ENCODE measurements at places on chromosomes 6 and 20.

DNA sequence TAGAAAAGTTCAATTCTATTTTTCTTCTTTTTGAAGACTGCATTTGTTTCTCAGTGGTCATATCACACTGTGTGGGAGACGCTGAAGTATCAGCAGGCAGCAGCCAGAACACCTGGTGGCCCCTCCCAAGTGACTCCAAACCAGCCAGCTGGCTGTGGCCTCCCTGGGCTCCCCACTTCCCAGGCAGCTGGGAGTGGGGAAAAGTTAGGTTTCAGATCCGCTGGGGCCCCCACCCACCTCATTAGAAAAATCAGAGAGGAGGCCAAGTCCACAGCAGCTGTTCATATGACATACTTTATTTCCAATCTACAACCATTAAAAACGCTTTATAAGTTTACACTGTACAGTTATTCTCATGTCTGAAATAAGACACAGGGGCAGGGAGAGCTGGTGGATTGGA, 3.6 kb upstream of the DSN1 start:
- no peak for DNase-seq

- no peak for DNase-seq
These were observed 19.8 kb downstream of the MANBAL start for GRCh38 chr20:37309290-37309689.

DNA sequence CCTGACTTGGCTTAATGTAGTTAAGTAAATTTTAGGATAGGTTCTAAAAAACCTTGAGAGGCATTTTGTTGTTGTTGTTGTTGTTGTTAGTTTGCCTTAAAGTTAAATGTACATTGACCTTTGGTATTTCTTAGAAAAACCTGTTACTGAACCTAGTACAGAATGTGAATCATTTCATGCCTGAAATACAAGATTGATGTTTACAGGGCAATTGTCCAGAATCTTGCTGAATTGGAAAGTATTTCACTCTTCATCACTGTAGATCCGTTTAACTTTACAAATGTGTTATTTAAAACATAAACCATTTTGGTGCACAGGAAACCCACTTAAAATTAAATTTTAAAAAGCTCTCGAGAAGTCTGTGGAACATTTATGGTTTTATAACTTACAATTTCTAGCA, 75.0 kb downstream of the CEP57L1 start:
- DNase-seq = no peak

DNA sequence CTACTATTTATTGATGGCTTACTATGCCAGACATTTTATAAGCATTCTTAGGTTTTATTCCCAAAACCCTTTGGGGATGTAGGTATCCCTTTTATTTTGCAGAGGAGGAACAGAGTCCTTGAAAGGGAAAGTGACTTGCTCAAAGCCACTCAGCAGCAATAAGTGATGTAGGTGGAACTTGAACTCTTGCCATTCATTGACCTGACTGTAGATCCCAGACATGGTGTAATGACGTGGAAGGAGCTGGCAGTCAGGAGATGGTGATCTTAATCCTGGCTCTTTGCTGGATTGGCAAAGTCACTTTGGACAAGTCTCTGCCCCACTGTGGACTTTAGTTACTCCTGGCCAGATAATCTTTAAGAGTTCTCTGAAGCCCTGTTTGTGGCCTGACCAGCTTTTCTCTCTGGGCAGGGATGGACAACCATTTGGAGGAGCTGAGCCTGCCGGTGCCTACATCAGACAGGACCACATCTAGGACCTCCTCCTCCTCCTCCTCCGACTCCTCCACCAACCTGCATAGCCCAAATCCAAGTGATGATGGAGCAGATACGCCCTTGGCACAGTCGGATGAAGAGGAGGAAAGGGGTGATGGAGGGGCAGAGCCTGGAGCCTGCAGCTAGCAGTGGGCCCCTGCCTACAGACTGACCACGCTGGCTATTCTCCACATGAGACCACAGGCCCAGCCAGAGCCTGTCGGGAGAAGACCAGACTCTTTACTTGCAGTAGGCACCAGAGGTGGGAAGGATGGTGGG, 1.6 kb downstream of the DBNDD2 start:
- no peak for DNase-seq

DNA sequence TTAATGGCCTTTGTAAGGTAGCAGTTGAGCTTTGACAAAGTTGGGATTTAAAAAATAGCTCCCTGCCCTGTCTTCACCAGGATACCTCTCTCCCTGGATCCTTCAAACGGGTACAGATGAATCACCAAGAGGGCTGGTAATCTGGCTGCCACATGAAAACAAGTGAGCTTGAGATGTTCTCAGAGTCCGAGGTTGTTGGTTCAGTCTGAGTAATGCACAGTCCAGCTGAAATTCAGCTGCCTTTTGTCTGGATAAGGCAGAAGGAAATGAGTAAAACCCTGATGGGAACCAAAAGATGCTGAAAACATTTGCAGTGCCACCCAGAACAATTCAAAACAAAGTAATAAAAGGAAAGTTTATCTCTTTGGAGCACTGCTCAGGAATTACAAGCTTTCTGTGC, 86.8 kb downstream of the GJA1 start:
- no peak for DNase-seq

- DNase-seq = no peak
These were observed 210.8 kb downstream of the RFPL4B start for GRCh38 chr6:112557961-112558360.

- DNase-seq = no peak
These were observed 27.6 kb upstream of the HACE1 start for GRCh38 chr6:104887350-104887749.

DNA sequence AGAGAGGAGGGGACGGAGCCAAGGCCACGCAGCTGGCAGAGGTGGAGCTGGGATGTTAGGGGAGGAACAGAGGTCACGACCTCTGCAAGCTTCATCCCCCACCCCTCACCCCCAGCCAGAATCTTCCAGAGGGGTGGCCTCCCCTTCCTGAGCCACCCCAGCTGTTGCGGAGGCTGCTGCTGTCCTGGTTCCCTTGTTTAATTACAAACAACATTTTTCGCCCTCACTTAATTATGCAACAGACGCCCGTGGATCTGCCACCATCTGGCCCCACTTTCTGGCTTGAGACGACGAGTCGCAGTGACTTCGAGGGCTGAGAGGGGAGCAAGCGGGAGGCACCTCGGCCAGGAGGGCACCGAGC, 153.7 kb upstream of the PTPN1 start:
- no peak for DNase-seq

DNA sequence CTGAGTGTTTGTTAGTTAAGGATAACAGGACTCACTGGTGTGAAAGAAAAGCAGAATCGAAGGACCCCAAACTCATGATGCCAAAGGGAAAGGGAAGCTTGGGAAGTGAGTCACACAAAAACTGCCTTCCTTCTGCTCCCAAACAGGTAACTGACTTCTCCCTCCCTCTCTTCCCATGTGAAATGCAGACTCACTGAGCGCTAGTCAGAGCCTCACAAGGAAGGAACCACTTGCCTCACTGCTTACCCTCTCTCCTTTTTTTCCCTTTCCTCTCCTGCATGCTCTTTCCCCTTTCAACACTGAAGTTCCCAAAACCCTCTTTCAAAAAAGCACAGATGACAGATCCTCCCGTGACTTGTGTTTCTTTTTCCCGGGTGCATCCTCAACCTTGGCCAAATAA, 56.4 kb downstream of the LYRM4 start:
- no peak for DNase-seq

DNA sequence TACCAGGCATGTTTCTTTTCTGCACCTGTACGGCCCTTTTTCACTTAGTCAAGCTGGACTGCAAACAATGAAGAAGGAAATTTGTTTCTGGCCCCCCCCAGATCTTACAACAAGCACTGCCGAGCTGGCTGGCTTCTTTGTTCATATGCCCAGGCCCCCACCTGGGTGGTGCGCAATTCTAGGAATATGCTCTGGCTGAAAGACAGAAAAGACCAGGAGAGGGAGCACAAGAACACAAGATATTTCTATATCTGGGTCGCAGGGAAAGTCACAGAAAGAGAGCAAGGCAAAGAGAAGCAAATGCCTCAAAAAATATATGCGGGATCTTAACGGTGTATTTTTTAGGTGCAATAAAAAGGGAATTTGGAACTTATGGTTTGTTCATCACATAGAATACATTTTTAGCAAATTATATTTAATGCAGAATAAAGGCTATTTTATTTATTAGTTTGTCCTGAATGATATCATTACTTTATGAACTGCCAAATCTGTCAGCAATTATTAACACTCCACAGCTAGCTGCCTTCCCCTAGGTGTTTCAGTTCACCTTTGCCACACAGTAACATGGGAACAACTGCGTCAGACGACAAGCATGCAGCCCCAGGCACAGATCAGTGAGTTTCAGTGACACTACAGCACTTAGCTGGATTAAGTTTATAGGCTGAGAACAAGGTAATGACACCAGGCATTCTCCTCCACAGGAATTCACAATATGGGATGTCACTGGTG, 76.5 kb downstream of the GJA10 start:
- DNase-seq = no peak

DNA sequence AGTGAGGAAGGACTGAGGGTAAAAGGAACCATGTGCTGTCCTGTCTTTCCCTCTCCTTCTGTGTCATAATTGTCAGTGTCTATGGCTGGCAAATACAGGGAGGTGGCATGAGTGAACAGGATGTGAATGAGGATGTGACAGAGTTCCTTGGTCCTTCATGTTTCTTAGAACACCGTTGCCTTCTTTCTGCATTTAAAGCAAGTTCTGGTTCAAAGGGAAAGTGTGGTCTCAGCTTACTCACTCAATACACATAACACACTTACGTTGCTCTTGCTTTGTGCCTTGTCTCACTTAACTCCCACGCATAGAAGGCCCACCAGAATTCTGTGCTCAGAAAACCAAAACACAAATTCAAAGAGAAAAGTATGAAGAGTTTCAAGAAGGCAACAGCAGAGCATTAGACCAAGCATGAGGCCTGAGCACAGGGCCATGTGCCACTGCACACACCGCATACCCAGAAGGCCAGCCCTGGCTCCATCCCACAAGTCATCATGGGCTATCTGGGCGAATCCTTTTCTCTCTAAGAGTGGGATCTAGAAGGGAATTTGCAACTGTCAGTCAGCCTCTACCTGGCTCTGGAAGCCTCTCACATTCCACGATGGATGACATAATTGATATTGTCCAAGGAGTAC, 38.9 kb upstream of the SAYSD1 start:
- no peak for DNase-seq

- DNase-seq = no peak
These were observed 117.5 kb downstream of the RIN2 start for GRCh38 chr20:19875376-19876221.

DNA sequence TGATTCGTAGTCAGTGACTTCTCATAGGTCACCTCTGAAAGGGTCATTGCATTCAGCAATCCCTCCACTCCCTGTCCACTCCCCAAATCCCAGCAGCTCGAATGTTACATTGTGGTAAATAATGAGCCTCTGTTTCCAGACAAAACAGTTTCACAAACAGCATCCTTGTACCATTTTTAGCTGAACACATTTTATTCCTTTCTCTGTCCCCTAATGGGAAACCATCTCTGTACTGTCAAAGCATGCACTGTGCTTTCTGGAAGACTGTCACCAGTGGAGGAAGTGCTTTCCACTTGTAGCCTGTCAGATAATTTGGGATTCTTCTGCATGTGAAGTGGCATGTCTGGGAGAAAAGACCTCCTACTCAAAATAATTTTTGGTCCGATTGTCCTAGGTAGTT, 82.0 kb downstream of the SLC35F1 start:
- DNase-seq = no peak

DNA sequence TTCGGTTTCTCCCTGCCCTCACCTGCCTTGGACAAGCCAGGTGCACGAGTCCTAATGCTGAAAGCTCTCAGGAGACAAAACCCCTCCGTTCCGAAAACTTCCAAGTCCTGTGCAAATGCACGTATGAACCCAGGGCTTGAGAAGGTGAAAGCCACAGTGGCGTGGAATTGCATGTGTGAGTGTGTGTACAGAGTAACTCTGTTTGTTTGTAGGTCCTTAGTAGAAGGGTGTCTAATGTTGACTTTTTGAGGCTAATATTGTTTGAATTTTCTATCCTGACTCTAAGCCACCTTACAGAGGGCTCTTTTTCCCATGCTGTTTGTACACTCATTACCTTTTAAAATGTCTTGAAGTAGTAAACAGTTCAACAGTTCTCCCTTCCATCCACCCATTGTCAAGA, 129.1 kb downstream of the FOXA2 start:
- DNase-seq = no peak

DNA sequence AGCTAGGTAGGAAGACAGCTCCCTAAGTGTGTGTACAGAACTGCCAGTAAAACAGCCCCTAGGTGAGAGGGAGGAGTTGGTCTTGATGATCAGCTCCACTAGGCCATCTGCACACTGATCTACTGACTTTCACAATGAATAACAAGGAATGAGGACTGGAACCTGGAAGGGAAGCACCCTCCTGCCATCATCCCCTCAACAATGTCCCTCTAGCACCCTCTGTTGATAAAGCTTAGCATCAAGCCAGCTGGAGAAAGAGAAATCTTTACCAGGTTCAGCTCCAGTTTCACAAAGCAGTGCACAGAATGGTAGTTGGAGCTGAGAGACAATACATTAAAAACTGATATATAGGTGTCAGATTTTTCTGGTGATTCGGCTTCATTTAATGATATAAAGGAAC, 57.2 kb upstream of the IRAK1BP1 start:
- DNase-seq = no peak

DNA sequence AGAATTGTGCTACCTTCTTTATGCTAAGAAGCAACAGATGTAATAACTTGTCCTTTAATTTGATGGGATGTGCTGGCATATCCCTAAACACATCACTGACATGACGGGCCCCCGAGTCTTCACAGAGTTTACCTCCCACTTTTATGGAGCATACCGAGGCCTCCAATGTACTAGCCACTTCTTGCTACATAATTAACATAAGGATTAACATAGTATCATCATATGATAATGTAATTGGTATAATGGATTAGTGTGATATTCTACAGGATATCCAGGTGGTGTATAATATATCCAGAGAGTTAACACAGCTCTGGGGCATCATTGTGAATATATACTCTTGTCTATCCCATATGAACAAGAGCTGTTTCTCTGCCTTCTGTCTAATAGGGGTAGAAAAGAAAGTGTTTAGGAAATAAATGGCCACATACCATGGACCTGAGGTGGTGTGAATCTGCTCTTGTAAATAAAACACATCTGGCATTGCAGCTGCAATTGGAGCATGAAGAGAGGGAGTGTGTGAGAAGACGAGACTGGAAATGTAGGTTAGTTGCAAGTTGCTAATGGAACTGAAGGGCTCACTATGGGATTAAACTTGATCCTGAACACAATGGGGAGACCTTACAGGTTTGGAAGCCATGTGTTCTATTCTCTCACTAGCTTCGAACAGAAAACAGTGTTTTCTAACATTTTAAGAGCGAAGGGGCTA, 102.3 kb downstream of the IYD start:
- no peak for DNase-seq

GRCh38 chr20:17661121-17661744, 20.8 kb downstream of the RRBP1 start:
- no peak for DNase-seq

- no peak for DNase-seq
These were observed 5.0 kb downstream of the FAM184A start for GRCh38 chr6:119073307-119074051.

GRCh38 chr6:17803409-17803808, 96.7 kb upstream of the NUP153 start:
- DNase-seq = no peak

- DNase-seq = no peak
These were observed 92.5 kb downstream of the BMP7 start for GRCh38 chr20:57173986-57174385.

- DNase-seq = no peak
These were observed 18.8 kb downstream of the CARMIL1 start for GRCh38 chr6:25297823-25298522.

- no peak for DNase-seq
These were observed 36.7 kb downstream of the SRC start for GRCh38 chr20:37382482-37383120.

GRCh38 chr6:54020334-54020733, 90.9 kb upstream of the MLIP start:
- DNase-seq = no peak

- no peak for DNase-seq
These were observed 10.3 kb downstream of the SCRT2 start for GRCh38 chr20:665276-665675.
